ENCODE measurements at places on chromosomes 1 and 21.

- DNase-seq = no peak
Measured at GRCh38 chr1:184945678-184946412, 28.5 kb downstream of the NIBAN1 start.

- no peak for DNase-seq
Measured at GRCh38 chr1:87508247-87508787, 179.6 kb downstream of the LMO4 start.

DNA sequence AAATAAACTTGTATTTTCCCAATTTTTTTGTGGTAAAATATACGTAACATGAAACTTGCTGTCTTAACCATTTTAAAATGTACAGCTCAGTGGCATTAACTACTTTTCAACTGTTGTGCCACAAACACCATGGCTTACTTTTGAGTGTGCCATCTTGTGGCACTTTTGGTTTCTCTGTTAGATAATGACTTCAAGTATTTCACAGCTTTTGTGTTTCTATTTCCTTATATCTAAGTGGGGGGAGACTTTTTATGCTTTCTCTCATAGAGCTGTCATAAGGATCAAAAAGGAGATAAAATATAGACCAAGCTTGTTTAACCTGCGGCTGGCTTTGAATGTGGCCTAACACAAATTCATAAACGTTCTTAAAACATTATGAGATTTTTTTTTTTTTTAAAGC lies 44.3 kb downstream of the CDC14A start:
- DNase-seq = no peak

DNA sequence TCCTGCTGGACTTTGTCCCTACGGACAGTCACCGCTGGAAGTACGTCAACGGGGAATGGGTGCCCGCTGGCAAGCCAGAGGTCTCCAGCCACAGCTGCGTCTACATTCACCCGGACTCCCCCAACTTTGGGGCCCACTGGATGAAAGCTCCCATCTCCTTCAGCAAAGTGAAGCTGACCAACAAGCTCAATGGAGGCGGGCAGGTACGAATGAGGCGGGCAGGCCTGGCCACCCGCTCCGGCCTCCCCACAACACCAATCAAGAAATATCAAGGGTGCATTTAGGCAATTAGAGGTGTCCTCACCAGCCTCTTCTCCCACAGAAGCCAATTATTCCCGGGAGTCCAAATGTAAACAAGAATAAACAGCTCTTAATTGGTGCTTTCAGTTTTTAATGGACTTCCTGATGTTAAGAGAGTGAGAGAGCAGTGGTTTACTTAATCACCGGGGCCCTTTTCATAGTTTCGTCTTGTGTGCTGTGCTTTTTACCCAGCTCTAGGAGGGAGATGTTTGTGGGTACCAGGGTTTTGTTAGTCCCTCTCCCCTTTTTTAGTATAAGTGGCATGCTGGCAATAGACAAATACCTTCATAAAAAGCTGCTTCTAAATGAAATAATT lies 10.7 kb downstream of the TBX19 start:
- no peak for DNase-seq

DNA sequence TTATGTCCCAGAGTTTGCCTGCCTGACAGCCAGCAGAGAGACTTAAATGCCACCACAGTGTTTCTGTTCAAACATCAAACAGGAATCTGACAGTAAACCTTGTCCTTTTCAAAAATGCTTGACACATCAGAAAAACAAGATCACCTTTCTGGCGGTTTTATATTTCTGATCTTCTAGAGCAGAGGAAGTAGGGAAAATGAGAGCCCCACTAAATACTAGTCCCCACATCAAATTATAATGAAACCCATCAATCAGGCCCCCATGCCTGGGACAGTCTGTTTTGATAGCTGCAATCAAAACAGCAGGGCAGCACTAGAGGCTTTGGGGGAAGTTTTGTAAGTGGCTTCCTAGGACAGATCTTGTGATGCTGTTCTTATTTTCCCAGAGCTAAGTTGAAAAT lies 129.3 kb downstream of the CNIH3 start:
- no peak for DNase-seq
